ENCODE measurements at places on chromosomes 16 and 17. TPM values are rescaled to one million over a fixed set of nuclear protein-coding genes. Genes with fewer than 3 reads are reported as not detected.

DNA sequence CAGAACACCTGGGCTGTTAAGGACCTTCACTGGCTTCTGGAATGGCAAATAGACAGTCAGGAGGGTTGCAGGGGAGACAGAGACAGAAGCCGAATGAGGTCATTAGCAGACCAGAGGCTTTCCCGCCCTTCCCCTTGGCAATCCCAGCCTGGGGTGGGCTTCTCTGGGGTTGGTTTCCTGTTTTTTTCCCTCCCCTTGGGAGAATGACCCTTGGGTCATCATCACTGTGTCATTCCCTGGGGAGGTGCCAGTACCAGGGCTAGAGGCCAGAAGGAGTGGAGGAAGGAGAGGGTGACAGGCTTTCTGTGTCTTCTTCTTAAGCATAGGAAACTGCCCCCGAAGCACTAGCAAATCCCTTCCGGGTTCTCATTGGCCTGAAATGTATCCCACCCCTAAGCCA, 42.9 kb upstream of the IL21R start:
- DNase-seq = no peak

DNA sequence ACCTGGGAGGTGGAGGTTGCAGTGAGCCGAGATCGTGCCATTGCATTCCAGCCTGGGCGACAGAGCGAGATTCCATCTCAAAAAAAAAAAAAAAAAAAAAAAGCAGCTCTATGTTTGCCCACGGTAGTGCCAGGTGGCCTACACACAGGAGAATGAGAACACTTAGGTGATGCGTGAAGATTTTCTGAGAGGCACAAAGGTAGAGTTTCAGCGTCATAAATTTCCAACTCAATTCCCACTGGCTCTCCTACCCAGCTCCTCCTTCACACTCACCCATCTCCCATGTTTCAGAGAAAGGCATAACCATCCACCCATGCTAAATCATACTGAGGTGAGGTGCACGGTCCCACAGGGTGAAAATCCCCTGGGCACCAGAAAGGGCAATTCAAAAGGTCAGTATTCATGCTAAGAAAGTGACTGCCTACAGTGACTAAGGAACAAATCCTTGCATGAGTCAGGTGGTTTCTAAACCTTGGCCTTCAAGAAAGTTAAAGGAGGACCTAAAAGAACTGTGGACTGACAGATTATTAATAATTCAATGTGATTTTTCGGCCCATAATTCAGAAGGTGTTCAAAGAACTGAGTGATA, 4.8 kb downstream of the DCAKD start:
- no peak for DNase-seq

The SLC26A11 gene
- total RNA-seq = 10.0 TPM

The CNGB1 gene
- 0.49 TPM for total RNA-seq

- no peak for DNase-seq
These were observed 133.5 kb downstream of the CMIP start for GRCh38 chr16:81578076-81578475.

GRCh38 chr17:43449470-43450248, 34.1 kb upstream of the DHX8 start:
- no peak for DNase-seq

DNA sequence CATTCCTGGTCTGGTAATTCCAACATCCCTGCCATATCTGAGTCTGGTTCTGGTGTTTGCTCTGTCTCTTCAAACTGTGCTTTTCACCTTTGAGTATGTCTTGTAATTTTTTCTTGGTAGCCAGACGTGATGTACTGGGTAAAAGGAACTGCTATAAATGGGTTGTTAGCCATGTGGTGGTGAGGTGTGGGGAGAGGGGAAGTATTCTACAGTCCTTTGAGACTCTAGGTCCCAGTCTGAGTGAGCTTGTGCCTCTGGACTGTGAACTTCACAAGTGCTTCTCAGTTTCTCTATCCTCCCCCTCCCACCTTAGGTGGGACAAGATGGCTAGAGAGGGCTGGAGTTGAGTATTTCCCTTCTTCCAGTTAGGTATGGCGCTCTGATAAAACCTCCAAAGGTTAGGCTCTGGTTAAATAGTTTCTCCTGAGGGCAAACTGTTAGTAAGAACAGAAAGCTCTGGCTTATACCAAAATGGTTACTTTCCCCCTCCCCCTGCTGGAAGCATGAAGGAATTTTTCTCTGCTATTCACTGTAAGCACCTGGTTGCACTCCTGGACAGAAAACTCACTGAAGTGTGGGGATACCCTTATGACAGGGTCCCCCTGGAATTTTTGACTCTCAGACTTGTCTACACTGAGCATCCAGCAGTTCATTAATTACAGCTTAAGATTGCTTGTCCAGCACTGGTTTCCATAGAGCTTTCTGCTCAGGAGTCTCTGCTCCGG, 87.8 kb downstream of the MARCHF10 start:
- DNase-seq = no peak

The KCTD19 gene
- total RNA-seq = not detected

- no peak for DNase-seq
These were observed 274.2 kb downstream of the ABCC12 start for GRCh38 chr16:47881574-47881973.

The LPCAT2 gene
- total RNA-seq = 14.0 TPM

GRCh38 chr17:66146394-66146793, 45.5 kb downstream of the CEP112 start:
- no peak for DNase-seq

All from left colon (tissue), 2 donors.